ENCODE measurements at places on chromosomes 13 and 19.

- DNase-seq = no peak
Measured at GRCh38 chr19:30864391-30865215, 484.6 kb downstream of the TSHZ3 start.

- DNase-seq = no peak
Measured at GRCh38 chr19:18292810-18293641, 11.6 kb upstream of the JUND start.

- DNase-seq = no peak
Measured at GRCh38 chr13:111640006-111640405, 319.6 kb downstream of the TEX29 start.

- no peak for DNase-seq
Measured at GRCh38 chr19:45468803-45469131, 971 bp downstream of the FOSB start.

DNA sequence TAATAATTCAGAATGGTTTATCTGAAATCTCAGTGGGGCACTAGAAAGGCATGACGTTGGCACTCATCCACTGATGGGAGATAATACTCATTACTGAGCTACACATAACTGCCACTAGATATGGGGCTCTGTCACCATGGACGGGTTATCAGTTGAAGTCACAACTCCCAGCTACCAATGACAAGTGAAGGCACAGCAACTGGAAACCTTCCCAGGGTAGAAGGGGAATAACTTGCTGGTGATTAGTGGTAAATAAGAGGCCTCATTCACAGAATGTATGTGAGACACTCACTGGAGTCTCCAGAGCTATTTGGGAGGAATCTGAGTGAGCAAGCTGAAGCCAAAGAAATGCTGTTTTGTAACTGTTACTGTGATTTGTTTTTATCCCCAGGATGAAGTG is 249.6 kb downstream of the ENOX1 start:
- no peak for DNase-seq

- DNase-seq = no peak
Measured at GRCh38 chr19:30590596-30591229, 218.5 kb downstream of the ZNF536 start.

DNA sequence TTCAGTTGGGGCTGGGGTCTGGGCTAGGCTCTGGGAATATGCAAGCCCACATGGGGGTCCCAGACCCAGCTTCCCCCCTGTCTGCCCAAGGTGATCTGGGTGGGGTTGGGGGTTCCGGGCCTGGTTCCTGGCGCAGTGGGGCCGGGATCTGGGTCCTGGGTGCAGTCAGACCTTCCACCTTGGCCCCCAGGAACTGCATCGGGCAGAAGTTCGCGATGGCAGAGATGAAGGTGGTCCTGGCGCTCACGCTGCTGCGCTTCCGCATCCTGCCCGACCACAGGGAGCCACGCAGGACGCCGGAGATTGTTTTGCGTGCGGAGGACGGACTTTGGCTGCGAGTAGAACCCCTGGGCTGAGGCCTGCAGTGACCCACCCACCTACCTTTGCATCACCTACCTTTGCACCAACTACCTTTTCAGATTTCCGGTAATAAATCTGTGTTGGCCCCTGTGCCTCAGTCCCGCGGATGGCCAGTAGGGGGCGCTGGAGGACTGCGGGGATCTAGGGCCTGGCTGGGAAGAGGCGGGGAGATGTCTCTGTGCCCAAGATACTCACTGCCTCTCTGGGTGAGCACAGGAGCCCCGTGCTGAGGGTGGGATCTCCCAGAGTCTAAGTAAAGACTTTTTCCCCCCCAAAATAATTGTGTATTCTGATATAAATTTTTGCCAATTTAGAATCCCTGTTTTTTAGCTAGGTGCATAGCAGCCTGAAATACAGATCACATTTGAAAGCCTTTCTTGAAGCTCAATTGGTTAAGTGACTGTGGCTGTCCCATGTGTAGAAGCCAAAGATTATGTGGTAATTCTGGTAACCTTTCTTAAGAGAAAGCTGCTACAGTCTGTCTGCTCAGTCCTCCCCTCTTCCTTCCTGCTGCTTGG is 11.5 kb upstream of the CYP4F3 start:
- peak; percentile 94 for DNase-seq

- no peak for DNase-seq
Measured at GRCh38 chr19:23314505-23315251, 64.5 kb upstream of the ZNF724 start.

- no peak for DNase-seq
Measured at GRCh38 chr19:50837300-50837699, 3.9 kb upstream of the KLK15 start.

- no peak for DNase-seq
Measured at GRCh38 chr19:13843104-13843921, 33.6 kb upstream of the NANOS3 start.

DNA sequence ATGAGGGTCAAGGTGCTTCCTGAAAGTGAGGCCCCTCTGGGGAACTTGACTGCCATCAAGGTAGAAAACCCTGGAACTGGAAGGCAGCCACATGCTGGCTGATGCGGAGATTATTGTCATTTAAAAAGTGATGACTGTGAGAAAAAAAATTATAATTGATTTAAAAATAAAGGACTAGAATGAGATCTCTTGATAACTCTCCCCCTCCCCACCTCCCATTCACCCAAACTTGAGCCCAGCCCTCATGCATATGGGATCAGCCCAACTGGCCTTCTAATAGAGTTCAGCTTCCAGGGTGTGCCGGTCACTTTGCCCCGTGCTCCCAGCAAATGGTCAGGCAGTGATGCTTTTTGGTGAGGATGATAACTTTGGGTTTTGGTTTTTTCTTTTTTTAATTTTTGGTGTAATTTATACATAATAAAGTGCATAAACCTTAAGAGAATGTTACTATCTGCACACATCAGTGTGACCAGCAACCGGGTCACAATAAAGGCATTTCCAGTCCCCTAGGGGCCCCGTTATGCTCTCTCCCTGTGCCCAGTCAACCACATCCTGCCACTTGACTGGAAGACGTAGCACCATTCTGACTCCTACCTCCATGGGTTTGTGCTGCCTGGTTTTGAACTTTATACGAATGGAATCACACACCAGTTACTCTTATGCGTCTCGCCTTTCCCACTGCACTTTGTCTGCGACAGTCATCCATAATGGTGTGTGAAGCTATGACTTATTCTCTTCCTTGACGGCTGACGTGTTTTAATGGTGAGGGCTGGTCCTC is 187.9 kb downstream of the USP12 start:
- DNase-seq = no peak

- DNase-seq = peak; percentile 74
Measured at GRCh38 chr19:22332924-22333323, 46.7 kb downstream of the ZNF729 start.

- no peak for DNase-seq
Measured at GRCh38 chr19:12786141-12786870, 5.0 kb upstream of the JUNB start.

DNA sequence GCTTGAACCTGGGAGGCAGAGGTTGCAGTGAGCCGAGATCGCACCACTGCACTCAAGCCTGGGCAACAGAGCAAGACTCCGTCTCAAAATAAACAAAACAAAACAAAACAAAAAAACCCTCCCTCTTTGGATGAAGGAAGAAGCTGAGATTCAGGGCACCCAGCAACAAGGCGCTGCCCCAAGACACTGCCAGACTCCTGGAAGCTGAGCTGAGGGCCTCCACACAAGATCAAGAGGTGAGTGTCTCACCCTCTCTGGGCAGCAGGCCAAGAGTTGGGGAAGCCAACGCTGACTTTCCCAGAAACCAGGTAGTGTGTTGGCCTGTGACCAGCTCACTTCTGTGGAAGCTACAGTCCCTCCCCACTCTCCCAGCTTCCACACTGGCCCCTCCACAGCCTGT is 3.7 kb upstream of the TYROBP start:
- no peak for DNase-seq

Data from esophagus muscularis mucosa (tissue), 4 donors.